DMS79 (cell line): ENCODE measurements at places on chromosomes 4 and X.

GRCh38 chr4:56424697-56425514 is 10.5 kb downstream of the PPAT start:
- no peak for DNase-seq

DNA sequence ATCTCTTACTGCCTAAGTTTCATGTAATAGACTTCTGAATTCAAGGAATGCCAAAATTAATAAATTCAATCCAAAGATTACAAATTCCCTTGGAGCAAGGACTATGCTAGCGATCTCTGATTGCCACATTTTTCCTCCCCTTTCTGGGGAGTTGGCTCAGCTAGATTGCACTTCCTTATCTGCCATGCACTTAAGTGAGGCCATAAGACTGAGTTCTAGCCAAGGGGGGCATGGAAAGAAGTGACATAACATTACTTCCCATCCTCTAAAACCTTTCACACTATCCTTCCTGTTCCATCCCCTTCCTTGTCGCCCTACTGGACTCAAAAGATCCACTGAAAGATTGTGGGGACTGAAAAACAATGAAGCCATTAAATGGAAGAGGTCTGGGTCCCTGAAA is 53.8 kb upstream of the TXK start:
- no peak for DNase-seq

DNA sequence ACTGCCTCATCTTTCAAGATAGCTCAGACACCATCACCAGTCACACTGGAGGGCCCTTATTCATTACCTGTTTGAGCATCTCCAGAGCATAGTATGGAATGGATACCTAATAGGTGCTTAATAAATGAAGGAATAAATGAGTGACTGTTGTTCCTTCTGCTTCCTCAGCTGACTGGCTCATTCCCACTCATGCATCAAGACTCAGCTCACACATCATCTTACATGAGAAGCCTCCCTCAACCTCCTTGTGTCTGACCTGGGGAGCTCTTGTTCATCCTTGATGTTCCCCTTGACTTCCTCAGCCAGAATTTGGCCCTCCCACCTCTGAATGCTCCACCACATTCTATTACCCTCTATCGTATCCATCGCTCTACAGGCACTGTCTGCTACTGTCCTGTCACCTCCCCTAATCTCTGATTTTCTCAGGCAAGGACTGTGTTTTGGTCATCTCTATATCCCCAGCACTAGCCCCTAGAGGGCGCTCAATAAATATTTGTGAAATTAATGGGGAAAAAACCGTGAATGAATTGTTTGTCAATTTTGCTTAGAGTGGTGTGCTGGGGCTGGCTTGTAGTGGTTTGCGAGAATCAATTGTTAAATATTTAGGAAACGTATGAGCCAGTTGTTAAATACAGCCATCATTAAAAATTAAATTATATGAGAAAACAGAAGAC is 88.3 kb downstream of the NHSL2 start:
- DNase-seq, result no peak

GRCh38 chr4:138259271-138259670 is 17.1 kb upstream of the SLC7A11 start:
- DNase-seq, result no peak

GRCh38 chr4:171015441-171015840 is 797.8 kb upstream of the GALNTL6 start:
- DNase-seq, result no peak

GRCh38 chr4:78417603-78418002 is 134.0 kb upstream of the ANXA3 start:
- DNase-seq, result no peak

- no peak for DNase-seq
These were observed 42.6 kb upstream of the TADA2B start for GRCh38 chr4:7000421-7001176.

- no peak for DNase-seq
These were observed 325.0 kb downstream of the ARHGAP10 start for GRCh38 chr4:148056879-148057278.

- peak; percentile 22 for DNase-seq
These were observed 21.4 kb upstream of the AFAP1 start for GRCh38 chr4:7960790-7961655.

GRCh38 chrX:12984603-12985319 is 9.9 kb downstream of the TMSB4X start:
- DNase-seq, result no peak

GRCh38 chr4:8773124-8773931 is 98.3 kb downstream of the HMX1 start:
- DNase-seq, result no peak
